Ureter (tissue), 1 donor: ENCODE measurements at places on chromosomes 3 and 15.

DNA sequence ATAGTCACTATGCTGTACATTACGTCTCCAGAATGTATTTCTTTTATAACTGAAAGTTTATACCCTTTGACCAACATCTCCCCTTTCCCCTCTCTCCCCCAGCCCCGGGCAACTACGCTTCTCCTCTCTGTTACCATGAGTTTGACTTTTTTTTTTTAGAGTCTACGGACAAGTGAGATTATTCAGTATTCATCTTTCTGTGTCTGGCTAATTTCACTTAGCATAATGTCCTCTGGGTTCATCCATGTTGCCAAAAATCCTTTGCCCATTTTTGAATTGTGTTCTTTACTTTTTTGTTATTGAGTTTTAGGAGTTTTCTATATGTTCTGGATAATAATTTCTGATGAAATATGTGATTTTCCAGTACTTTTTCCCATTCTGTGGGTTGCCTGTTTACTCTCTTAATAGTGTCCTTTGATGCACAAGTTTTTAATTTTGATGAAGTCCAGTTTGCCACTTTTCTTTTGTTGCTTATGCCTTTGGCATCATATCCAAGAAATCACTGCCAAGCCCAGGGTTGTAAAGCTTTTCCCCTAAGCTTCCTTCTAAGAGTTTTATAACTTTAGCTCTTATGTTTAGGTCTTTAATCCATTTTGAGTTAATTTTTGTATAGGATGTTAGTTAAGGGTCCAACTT is 126.7 kb upstream of the NSMCE3 start:
- no peak for DNase-seq

DNA sequence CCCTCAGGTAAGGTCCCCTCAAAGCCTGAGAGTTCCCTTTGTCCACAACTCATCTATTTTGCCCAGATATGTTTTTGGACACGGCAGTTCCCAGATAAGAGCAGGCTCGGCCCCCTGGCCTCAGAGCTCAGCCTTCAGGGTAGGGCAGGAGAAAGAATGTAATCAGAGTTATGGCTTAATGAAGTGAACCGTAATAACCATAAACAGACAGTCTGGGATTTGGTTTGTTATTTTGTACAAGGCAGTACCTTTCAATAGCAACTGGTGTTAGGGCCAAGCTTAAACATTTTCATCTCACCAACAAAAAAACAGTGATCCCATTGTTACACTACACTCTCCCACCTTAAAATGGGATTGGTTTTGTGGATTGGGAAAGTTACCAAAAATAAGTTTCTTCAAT is 12.2 kb upstream of the ALDH1A3 start:
- DNase-seq: no peak

DNA sequence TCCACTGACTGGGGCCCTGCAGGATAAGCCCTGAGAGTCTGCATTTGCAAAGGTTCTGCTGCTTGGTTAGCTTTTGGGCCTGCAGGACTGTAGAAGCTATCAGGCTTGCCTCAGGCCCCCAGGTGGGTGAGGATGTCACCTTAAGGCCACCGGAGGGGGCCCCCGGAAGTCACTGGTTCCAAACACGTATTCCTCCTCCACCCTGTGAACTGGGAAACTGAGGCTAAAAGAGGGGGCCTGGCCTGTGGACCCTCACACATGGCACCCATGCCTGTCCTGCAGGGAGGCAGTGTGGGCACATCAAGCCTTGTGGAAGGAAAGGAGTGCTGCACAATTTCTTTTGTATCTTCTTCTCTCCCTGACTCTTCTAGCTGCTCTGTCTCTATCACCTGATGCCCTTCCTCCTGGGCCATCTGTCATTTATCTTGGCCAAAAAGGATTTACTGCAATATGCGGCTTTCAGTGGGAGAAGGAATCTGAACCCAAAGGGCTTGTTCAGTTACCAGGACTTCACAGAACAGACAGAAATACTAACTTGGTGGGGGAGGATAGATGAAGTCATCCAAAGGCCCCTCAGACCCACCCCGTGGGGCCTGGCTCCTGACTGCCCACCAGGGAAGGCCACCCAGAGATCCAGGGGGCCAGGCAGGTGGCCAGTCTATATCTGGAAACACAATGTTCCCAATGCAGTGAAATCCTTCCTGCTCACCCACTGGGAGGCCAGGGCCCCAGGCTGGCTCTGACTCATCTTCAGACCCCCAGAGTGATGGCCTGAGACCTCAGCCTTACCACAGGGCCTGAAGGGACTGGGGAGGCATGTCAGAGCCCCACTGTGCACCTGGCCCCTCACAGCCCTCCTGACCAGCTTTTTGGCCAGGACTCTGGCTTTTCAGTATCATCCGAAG is 18.3 kb downstream of the UBAP1L start:
- no peak for DNase-seq

GRCh38 chr15:82540055-82540983 is at the start of gene RPS17:
Gene RPS17, minus strand, starts transcription at chr15:82540457. Its CDS starts 29 bp downstream, at chr15:82540428.
- DNase-seq: peak; percentile 97

- no peak for DNase-seq
Observed at GRCh38 chr3:56633181-56633580, 49.9 kb downstream of the TASOR start.

GRCh38 chr15:58440922-58441321 is 9.1 kb downstream of the LIPC start:
- peak; percentile 80 for DNase-seq

- no peak for DNase-seq
Observed at GRCh38 chr15:70584838-70585706, 178.3 kb downstream of the UACA start.
